ENCODE measurements at places on chromosomes 13 and 19.

- DNase-seq, result no peak
Observed at GRCh38 chr19:5107432-5108122, 138.7 kb downstream of the KDM4B start.

GRCh38 chr13:22064854-22065620 lies 394.2 kb downstream of the FGF9 start:
- no peak for DNase-seq

DNA sequence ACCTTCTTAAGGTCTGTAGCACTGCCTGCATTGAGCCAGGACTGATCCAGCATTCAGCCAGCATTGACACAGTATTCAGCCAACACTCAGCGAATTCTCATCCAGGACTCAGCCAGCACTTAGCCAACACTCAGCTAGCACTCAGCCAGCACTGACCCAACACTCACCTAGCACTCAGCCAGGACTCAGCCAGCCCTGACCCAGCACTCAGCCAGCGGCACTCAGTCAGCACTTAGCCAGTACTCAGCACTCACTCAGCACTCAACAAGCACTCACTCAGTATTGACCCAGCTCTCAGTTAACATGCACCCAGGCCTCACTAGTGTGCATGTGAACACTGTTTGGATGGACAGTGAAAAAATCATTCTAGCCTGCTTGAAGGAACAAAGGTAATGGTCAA lies 55.0 kb downstream of the TSHZ3 start:
- no peak for DNase-seq

DNA sequence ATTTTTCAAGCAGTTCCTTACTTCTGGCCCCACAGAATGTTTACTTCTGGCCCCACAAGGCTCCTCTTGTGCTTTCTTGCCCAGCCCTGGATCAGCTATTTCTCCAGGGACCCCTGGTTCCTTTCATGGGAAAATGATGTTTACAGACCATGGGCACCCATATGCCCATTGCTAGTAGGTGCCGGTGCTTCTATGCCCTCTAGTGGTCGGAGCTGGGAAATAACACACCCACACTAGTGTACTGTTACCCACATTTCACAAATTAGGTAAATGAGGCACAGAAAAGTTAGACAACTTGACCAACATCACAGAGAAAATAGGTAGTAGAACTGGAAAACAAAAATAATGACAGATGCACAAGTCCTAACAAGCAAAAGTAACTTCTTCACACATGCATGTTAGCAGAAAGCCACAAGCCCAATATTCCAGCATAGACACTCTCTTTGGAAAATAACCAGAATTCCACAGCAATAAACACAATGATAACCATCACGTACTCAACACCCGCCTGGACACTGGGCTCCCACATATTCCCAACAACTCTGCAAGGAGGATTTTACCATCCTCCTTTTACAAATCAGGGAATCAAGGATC lies 1.3 kb upstream of the CEACAM6 start:
- DNase-seq, result peak; percentile 7

DNA sequence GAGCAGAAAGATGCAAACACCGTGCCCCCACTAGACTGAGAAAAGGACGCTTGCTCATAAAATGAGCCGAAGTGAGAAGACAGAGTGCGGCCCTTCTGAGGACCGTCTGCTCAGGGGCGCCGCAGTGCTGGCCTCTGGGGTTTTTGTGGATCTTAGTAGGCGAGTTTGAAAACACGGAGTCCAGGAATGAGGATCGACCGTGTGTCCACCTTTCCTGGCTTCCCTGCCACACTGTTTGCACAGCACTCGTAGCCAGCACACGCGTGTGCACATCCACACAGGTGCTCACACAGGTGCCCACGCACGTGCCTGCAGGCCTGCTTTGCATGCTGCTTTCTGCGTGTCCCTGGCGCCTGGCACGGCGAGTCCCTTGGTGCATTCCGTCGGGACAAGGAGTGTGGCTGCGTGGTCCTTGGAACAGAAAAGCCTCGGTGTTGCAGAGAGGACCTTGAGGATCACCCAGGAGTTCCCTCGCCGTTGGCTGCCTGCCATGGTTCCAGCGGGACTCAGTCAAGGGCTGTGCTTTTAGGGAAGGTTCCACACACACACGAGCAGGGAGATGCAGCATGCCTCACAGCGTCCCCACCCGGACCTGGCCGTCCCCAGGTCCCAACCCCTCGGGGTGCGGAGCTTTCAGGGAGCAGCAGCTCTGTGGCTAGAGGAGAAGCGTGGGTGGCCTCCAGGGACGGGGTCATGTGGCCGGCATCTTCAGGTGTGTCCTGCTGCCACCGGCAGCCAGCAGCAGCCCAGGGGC lies 10.1 kb upstream of the ZNF554 start:
- DNase-seq, result no peak

- no peak for DNase-seq
Observed at GRCh38 chr19:16367261-16367683, 42.6 kb downstream of the KLF2 start.

DNA sequence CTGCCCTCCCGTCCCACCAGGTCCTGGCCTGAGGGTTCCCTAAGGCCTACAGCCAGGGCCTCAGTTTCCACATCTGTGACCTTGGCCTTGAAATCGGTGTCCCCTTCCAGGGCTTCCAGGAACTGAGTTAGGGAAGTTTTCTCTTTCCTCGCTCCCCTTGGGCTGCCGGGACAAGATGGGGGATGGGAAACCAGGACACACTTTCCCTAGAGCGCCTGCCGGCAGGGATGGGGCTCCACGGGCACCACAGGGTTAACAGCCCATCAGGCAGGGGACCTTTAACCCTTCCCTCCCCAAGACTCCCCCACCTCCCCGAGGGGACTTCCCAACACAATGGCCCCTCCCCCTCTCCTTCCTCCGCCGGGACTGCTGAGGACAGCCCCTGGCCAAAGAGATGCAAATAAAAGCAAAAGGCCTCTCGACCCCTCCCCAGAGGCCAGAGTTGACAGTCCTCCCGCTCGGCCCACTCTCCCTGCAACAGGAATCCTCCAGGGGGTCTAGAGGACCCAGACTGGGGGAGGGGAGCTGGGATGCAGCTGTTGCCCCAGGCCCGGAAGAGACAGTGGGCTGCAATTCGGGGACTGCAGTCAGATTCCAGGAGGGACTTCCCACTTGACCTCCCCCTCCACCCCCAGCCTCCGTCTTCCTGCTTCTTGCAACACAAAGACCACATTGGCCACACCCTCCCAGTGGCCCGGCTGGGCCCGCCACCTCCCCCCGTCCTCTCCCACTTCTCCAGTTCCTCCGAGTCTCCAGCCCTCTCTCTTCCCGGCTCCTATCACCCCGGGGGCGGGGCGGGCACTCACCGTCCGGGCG lies 3.4 kb downstream of the BBC3 start:
- peak; percentile 97 for DNase-seq

DNA sequence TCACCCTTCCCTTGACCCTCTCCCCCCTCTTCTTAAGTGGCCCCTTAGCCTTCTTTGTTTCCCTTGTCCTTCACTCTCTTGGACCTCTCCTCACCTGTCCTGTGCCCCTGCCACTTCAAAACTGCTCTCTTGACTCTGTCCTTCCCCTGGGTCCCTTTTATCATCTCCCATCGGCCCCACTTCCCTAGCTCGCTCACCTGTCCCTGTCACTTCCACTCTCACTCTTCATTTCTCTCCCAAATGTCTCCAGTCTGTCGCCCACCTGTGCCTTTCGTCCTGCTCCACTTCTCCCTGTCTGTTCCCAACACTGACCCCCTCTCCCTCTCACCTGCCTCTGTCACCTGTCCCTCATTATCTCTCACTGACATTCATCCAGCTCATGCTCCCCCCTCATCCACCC lies 699 bp downstream of the IFNL1 start:
- DNase-seq, result no peak

DNA sequence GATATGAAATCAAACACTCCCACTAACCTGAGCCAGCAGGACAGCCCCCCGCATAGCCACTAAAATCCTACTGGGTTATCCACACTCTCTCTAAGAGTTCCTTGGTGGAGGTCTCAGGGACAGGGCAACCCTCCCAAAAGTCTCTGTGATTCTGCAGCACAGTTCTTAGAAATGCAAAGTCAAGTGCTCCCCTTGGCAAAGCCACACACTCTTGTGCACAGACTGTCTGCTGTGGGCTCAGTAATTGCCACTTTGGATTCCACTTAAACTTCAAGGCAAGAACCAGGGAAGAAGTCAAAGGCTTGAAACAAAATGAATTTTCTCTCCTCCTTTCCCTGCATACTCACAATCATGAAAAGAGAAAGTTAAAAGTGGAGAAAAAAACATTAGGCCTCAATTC lies 61.5 kb downstream of the DOCK9 start:
- no peak for DNase-seq

GRCh38 chr19:55491546-55492360 lies 3.5 kb downstream of the SSC5D start:
- no peak for DNase-seq

DNA sequence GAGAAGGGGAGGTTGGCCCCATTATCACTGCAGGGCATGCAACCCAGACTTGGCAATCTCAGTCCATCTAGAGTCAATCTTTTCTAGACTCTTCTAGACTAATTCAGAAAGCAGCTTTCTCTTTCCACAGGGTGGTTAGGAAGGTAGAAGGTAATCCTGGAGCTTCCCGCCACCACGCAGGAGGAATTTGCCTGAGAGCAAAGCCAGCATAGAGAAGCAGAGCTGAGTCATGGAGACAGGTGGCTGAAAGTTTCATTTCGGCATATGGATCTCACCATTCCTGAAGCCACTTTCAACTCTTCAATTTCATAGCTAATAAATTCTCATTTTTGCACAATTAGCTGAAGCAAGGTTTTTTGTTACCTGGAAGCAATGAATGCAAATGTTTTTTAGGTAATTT lies 29.0 kb upstream of the FFAR2 start:
- DNase-seq, result no peak

DNA sequence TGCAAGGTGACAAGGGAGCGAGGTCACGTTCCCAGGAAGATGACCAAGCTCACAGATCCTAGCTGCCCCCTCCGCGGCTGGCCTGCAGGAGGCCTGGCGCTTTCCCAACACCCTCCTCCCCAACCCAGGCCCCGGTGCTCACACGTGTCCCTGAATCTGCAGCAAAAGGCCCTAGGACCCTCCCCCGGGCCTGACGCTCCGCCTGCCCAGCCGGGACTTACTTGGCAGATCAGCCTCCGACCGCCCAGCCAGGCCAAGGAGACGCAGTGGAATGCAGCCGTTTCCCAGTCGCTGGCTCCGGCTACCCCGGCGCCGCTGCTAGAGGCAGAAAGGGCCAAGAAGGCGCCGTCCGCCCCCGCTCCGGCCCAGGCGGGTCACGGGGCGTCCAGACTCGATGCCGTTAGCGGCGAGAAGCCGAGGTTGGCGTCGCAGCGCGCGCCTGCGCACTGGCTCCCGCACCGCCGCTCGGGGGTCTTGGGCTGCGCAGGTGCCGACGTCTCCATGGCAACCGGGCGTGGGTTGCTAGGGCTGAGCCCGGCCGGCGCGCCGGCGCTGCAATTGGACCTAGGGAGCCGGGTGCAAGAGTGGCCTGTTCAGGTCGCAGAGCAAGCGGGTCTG lies at the start of gene PNMA8A:
Gene PNMA8A (minus strand): TSS at position 448 of the 618 bp plus-strand sequence. CDS start 528 bp downstream, outside the sequence.
- no peak for DNase-seq

GRCh38 chr19:11530432-11530831 lies 1.5 kb upstream of the ECSIT start:
- no peak for DNase-seq

DNA sequence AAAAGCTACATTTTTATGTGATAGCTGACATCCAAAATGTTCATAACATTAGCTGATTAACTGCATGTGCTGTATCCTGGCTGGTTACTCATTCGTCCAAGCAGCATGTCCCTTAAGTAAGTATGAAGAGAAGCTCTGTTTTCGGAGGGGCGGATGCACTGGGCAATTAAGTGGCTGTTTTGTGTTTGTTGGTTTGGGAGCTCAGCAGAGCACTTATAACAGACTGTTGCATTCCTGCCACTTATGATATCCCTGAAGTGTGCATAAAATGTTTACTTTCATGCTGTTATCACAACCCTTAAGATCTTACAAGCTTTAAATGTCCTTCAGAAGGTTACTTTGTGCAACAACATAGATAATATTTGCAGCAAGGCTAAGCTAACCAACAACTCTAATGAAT lies 264.1 kb downstream of the NALCN start:
- DNase-seq, result no peak

GRCh38 chr13:31018511-31018910 lies 86.1 kb downstream of the TEX26 start:
- DNase-seq, result no peak

DNA sequence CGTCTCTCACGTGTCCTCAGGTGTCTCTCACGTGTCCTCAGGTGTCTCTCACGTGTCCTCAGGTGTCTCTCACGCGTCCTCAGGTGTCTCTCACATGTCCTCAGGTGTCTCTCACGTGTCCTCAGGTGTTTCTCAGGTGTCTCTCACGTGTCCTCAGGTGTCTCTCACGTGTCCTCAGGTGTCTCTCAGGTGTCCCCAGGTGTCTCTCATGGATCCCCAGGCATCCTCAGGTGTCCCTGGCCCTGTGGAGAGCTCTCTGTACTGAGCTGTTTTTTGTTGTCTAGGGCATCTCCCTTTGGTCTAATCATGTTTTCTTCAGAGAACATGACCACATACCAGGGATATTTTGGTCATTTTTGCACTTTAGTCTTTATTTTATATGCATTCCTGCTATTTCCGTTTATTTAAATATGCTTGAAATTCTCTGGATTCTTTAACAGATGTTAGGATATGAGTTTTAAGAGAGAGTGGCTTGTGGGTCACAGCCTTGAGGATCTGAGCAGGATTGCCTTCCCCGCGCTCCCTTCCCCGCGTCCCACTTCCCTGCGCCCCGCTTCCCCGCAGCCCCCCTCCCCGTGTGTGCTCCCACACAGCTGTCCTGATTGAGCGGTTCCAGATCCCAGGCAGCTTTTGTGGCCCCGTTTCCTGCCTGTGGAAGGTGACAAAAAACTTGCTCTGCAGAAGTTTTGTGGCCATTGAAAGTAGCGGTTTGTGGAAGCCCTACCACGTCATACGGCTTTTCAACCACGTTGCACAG lies 31.9 kb downstream of the ATP4B start:
- no peak for DNase-seq

GRCh38 chr19:3253270-3253669 lies 28.8 kb downstream of the CELF5 start:
- no peak for DNase-seq

DNA sequence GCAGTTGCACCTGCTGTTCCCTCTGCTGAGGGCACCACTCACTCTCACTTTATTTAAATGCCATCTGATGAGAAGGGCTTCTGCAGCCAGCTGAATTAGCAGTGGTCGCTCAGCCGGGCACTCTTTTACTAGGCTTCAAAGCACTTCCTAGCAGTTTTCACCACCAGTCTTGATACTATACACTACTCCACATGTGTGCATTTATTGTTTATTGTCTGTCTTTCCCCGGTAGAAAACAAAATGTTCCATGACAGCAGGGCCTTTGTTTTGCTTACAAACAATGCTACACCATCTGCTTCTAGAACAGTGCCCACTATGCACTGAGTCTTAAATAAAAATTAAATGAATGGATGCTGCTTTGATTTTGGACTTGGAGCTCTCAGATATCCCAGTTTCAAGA lies 404.9 kb downstream of the FGF14 start:
- DNase-seq, result no peak

DNA sequence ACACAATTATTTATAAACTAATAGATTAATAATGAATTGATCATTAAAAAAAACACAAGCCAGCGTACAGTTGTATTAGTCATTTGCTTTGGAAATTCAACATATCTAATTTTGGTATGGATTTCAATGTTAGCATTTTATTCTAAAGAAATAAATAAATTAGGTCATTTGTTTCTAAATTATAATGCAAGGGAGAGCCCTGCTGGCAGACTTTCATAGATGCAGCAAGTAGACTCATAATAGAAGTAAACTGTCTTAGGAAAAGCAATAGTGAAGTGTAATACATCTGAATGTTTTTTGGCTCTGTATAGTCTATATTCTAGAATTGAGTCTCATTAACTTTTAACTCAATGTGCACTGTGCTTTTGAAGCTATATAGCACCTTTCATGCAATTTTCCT lies 982.4 kb upstream of the MIR17HG start:
- no peak for DNase-seq
